Activated CD4-positive, alpha-beta T cell treated with anti-CD3 and anti-CD28 coated beads, Interleukin-2, amount 50 U/mL, for 1 hour (primary cell): ENCODE measurements at places on chromosomes 13 and 19.

DNA sequence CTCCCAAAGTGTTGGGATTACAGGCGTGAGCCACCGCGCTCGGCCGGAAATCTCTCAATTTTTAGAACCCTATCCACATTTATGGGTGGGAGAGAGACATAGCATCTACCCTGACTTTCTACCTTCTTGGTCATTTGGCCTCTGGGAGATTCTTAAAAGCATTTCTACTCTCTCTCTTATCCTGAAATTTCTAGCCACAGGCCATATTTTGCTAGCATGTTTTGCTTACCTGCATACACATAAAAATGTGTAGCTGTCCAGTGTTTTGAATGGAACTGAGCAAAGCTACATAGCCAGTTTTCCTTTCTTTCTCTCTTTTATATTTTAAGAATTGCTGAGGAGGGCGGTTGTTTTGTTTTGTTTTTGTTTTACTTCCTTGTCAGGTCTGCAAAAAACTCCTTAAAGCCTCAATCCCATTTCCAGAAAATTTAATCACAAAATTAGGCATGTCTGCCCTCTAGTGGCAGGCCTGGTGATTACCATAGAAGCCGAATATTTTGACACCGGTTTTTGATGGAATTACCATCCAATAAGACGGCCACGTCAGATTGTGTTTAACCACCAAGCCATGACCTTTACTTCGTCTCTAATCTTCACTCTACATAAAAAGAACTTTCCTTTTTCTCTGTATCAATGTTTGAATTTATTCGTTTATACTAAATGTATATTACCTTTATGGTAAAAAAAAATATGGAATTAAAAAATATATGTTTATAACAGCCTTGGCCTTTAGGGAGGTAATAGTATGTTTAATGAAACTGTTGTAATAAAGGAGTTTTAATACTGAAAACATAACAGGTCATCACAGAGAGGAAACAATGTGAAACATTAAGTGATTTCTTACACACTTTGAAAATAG, 34.4 kb upstream of the OXGR1 start:
- peak; percentile 19 for DNase-seq

DNA sequence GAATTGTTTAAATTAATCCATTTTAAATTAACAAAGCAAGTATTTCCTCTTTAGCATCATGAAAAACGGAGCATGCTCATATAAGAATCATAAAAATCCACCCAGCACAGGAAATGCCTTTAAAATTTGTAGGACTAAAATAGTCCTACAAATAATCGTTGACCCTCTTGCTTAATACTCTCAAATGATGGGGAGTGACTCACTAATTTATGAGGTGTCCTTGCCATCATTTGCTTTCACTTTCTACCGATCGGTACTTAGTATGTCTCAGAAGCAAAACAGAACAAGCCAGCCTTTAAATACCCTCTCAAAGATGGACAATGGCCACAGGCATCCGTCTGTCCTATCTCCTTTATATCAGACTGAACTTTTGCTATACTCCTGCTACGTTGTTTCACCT, 97.2 kb downstream of the SUCLA2 start:
- no peak for DNase-seq

DNA sequence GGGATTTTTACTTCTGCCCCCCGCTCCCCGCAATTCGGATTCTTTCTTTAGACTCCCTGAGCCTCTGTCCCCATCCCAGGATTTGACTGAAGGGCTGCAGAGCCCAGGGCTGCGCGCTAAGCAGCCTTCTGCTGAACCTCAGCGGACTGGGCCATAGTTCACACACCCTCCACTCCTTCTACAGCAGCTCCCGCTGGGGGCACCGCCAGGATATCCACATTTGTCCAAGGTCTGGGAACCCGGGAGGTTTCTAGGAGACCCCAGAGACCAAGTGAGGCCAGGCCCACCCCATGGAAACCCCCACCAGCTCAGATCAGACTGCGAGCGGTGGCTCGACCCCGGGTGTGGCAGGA, 463.3 kb downstream of the ITGBL1 start:
- no peak for DNase-seq

DNA sequence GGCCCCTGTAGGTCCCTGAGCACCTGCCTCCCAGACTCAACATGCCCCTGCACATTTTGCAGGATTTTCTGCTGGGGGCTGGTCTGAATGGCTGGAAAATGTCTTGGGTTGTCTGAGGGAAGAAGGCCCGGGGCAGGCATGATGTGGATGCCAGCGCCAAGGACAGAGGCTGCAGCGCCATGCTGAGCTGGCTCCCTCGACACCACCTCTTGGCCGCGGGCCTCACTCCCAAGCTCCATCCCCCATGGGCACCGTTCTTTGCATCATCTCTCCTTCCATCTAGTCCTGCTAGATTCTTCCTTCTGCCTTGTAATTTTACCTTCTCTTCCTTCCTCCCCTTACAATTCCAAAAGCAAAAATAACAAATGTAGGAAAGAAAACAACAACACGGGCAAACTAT, 70.6 kb downstream of the ZIC5 start:
- no peak for DNase-seq

- DNase-seq = no peak
Measured at GRCh38 chr13:68644611-68645010, 1414.5 kb upstream of the PCDH9 start.

GRCh38 chr13:41985788-41986508, 25.0 kb upstream of the VWA8 start:
- no peak for DNase-seq

DNA sequence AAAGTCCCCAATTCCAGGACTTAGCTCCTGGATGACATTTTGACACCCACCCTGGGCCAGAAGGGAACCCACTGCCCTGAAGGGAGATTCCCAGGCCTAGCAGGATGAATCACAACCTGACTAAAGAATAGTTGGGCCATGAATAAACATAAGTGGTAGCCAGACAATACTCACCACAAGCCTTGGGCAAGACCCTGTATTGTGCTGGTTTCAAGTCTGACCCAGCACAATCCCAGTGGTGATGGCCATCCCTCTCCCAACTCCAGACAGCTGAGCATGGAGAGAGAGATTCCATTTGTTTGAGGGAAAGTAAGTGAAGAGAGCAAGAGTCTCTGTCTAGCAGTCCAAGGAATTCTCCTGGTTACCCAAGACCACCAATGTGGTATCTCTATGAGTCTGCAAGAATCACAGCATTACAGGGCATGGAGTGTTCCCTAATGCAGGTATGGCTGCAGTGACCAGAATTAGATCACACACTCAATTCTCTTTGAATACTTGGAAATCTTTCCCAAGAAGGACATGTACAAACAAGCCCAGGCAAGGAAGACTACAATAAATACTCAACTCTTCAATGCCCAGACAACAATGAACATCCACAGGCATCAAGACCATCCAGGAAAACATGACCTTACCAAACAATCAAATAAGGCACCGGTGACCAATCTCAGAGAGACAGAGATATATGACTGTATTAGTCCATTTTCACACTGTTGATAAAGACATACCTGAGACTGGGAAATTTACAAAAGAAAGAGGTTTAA, 158.0 kb downstream of the VWA8 start:
- DNase-seq = no peak

DNA sequence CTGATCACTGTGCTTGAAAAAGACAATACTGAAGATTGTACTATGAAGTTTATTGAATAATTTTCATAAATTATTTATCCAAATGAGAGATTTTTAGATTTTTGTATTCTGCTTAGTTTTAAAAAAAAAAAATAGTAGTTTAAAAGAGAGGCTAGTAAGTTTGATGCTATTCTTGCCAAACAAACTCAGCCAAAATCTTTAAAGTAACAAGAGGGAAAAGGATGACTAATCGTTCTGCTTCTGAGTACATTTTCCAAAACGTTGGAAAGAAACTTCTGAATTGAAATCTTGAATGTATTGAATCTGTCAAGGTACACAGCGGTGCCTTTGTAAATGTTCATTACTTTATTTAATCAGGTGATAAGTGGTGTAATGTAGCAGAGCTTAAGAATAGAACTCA, 34.4 kb downstream of the NUP58 start:
- DNase-seq = no peak

DNA sequence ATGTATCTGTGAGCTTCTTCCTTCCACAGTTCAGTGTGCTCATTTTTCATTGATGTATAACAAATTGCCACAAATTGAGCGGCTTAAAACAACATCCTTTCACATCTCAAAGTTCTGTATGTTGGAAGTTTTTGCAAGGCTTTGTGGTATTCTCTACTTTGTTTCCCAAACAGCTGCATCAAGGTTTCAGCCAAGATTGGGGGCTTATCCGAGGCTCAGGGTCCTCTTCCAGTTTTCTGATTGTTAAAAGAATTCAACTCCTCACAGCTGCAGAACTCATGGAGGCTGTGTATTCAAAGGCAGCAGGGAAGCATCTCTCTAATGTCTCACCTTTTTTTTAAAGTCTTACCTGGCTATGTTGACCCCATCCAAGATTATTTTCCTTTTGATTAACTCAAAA, 1369.8 kb downstream of the PCDH9 start:
- no peak for DNase-seq

- DNase-seq = peak; percentile 6
Measured at GRCh38 chr19:34173193-34173956, 1.1 kb downstream of the LSM14A start.

- no peak for DNase-seq
Measured at GRCh38 chr13:59279576-59279975, 884.2 kb downstream of the DIAPH3 start.

DNA sequence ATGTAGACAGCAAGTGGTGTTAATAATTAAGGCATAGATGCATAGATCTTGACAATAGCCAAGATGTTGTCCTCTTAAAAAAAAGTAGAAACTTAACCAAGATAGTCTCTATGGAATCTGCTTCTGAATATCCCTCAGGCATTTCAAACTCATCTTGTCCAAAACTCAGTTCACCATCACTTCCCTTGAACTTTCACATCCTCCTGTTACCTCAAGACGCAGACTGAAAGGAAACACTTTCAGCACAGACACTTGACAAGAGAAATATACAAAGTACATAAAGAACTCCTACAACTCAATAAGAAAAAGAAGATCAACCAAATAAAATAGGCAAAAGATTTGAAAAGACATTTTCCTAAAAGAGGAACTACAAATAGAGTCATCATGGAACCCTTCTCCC, 451.1 kb downstream of the FOXO1 start:
- no peak for DNase-seq

DNA sequence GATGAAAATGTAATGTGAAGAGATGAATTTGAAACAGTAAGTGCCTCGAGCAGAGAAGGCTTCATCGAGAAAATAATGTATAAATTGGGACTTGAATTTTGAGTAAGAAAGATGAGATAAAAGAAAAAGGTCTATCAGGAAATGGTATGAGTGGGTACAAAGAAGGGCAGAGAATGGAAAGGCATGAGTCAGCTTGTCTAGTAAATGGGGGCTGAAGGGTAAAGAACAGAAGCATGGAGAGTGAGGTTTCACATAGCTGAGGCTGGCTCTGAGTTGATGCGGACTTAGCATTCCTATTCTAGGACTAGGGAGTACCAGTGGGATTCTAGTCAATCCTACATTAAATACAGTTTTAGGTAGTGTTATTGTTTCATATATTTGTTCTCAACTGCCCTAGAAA, 85.8 kb downstream of the ZC3H13 start:
- DNase-seq = no peak

DNA sequence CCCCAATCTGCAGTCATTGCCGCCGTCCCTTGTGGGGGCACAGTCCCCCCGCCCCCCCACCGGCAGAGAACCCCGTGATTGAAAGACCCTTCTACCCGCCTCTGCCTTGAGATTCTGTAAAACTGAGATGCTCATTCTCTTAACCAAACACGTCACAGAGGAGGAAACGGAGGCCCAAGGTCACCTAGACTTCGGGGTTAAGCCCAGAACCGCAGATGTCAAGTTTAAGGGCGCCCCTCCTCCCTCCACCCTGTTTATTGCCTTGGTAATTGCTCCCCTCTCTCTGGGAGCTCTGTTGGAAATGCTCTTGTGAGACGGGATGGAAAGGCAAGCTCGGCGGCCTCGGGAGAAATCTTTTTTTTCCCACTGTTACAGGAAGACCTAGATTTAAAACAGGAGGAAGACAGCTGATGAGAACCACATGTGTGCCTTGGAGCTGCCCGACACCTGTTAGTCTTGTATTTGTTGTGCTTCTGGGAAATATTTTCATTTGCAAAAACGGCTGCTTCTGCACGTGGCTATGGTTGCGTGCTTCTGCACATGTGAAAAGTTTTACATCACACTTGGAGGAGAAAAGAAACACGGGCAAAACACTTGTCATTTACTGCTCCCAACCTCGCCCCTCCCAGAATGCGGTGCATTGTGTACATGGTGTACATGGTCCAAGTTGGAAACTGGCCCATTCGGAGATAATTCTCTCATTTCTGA, 1.1 kb upstream of the MED26 start:
- DNase-seq = no peak

- DNase-seq = no peak
Measured at GRCh38 chr13:106867249-106867648, 299.3 kb upstream of the ARGLU1 start.

- no peak for DNase-seq
Measured at GRCh38 chr13:80955501-80955900, 614.6 kb upstream of the SPRY2 start.

- DNase-seq = no peak
Measured at GRCh38 chr19:15263361-15263985, 31.2 kb upstream of the EPHX3 start.

DNA sequence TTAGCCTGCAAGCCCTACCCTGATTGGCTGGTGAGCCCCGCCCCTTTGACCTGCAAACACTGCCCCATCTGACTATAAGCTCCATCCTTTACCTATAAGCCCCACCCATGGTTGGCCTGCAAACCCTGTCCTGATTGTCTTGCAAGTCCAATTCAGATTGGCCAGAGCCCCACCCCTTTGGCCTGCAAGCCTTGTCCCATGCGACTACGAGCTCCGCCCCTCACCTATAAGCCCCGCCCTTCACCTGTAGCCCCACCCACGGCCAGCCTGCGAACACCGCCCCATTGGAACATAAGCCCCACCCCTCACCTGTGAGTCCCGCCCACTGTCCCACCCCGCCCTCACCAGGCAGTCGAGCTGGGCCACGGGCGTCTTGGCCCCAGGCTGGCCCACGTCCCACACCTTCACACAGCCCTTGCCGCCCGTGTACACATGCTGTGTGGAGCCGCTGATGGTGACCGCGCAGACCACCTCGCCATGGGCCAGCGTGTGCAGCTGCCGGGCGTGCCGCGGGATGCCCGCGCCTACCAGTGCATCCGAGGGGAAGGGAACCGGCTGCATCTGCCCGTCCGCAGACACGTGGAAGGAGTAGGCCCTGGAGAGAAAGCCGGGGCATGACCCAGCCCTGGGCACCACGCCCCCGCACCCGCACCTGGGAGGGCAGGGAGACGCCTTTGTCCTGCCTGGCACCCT, 22.9 kb downstream of the TLE2 start:
- DNase-seq = peak; percentile 25

DNA sequence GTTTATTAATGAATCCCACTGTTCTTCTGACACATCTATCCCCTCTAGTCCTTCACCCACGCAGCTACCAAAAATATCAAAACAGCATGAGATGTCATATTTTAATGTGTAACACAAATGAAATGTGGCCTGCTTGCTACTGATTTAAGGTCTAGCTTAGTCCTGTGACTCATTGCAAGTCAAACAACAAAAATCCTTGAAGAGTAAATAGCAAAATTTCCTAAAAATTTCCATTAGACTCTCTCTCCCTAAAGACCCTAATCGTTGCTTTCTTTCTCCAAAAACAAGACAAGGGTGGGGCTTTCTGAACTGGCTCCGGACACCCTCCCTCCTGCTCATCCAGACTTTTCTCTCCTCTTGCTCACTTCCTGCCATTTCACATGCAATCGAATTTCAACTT, 99.9 kb upstream of the IPO5 start:
- no peak for DNase-seq
